AG04449 (cell line): ENCODE measurements at places on chromosomes 3 and 15.
A peak's percentile ranks its signal among the peaks of the same experiment; 100 is the strongest.

- no peak for DNase-seq
Observed at GRCh38 chr3:113194823-113195401, 16.4 kb upstream of the BOC start.

DNA sequence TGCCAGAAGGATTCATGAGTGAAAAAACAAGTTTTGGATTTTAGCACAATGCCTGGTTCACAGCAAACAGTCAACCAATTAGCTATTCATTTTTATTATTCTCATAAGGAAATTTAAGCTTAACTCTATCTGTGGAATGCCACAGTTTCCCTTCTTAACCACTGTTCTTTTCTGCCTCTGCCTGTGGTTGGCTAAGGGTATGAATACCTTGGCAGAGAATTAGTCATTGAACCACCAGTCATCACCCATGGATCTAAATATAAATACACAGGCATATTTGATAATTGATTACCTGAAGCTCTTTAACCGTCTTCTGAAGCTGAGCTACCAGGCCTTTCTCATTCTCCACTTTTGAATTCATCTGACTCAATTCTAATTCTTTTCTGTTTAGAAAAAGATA, 79.9 kb downstream of the MYH15 start:
- DNase-seq: no peak

GRCh38 chr15:72288796-72289596, 16.6 kb upstream of the PARP6 start:
- no peak for DNase-seq

DNA sequence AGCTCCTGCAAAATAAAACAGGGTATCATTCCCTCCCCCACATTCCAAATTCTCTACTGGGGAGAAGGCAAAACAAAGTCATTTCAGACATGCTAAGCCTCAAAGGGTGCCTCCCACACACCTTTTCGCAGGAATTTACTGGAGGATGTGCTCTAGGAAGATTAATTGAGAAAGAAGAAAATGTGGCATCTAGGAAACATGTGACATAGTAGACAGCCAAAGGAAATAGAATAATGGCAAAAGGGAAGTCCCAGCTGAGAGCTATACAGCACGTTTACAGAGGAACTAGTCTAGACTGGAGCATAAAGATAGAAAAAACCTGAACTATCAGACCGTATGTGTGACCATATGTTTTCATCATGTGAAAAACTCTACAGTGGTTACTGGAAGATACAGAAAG, 58.8 kb upstream of the MELTF start:
- DNase-seq: no peak

DNA sequence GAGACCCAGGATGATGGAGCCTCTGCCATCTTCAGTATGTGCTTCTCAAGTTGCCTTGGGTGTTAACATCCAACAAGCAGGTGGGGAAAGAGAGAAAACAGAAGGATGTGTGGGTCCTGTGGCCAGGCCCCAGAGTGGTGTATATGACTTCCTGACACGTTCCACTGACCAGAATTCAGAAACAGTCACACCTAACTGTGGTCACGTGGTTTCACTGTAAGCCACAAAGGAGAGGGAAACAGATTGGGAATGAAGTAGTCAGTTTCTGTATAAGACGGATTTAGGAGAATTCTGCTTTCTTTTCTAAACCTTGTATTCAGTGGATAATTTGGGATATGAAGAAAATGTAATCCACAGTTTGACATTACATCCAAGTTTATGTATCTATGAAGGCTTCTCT, 454.1 kb upstream of the IL12A start:
- DNase-seq: no peak

- DNase-seq: no peak
Observed at GRCh38 chr3:15216501-15216900, 10.5 kb downstream of the CAPN7 start.

GRCh38 chr3:64311424-64312061, 86.3 kb upstream of the PRICKLE2 start:
- DNase-seq: no peak

GRCh38 chr3:11059090-11059798, 66.7 kb downstream of the SLC6A1 start:
- DNase-seq: peak; percentile 23

GRCh38 chr3:74301056-74301455, 313.4 kb downstream of the CNTN3 start:
- no peak for DNase-seq

DNA sequence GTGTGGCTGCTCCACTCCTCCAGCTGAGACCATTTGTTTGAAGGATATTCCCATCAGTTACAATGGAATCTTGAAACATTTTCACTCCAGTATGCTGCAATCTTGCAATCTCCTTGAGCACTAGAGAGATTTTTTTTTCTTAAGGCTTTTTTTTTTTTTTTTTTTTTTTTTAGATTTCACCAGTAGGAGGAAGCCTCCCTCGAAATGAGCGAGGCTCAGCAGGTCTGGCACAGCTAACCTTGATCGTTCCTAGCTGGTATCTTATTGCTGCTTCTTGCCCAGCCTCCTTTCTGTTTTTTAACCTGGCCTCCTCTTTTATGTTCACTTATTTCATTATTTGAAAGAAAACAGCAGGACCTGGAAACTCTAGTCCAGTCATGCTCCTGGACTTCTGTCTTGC, 48.1 kb downstream of the RAP2B start:
- DNase-seq: no peak
